Stimulated activated CD4-positive, alpha-beta T cell treated with anti-CD3 and anti-CD28 coated beads, Interleukin-4, amount 100 ng/mL, for 1 hour (primary cell): ENCODE measurements at places on chromosomes 11 and 22.

DNA sequence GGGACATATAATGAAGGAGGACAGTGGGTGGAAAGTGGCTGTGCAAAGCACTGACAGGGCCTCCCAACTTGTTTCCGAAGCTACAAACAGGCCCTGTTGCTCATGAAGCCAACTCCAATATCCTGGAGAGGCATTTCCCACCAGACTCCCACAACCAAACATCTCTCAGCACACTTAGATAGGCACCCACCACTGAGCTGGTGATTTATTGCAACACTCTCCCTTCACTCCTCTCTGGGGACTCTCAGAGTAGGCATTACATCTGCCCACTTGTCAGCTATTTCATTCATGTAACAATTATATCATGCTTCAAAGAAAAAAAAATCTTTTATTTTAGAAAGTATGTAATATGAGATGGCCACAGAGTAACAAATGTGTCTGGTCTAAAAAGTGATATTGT lies 32.1 kb upstream of the PPP2R1B start:
- no peak for DNase-seq

DNA sequence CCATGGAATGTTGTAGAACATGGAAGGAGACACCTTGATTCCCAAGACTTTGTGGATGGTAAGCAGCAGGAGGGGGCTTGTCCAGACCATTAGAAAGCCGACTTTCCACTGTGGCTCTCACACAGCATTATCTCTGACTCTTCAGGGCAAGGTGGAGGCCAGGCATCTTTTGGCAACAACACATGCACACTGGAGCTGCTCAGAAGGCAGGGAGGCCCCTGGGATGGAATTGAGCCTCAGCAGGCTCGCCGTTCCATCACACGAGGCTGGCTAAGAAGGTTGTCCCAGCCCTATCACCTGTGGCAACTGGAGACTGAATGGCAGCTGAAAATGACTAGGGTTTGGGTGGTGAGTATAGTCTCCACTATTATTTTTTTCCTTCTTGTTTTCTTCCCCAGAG lies 76.3 kb upstream of the TMEM45B start:
- DNase-seq: no peak

GRCh38 chr22:41517172-41518047 lies 26.9 kb downstream of the POLR3H start:
- DNase-seq: peak; percentile 53

- DNase-seq: no peak
Observed at GRCh38 chr22:16804882-16805281, 20.3 kb downstream of the XKR3 start.

DNA sequence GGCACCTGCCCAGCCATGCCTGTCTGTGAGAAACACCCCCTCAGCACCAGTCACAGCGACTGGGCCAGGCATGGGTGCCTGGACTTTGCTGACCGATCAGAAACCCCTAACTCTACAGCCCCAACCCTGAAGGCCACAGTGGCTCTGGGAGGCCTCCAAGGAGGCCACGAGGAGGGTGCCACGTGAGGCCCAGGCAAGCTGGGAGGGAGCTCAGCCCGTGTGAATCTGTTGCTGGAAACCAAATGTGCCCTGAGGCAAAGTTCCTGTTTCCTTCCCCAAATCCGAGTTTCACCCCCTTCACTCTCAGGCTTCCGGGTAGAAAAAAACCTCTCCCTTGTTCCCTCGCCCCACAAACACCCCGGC lies 1.3 kb downstream of the UNC93B1 start:
- DNase-seq: no peak

GRCh38 chr11:60485987-60486386 lies 6.6 kb upstream of the MS4A12 start:
- DNase-seq: no peak
